Stimulated activated CD4-positive, alpha-beta T cell treated with anti-CD3 and anti-CD28 coated beads, Interleukin-1b, Interleukin-23, amount 100 ng/mL, for 4 hours (primary cell): ENCODE measurements at places on chromosomes 4 and X.

DNA sequence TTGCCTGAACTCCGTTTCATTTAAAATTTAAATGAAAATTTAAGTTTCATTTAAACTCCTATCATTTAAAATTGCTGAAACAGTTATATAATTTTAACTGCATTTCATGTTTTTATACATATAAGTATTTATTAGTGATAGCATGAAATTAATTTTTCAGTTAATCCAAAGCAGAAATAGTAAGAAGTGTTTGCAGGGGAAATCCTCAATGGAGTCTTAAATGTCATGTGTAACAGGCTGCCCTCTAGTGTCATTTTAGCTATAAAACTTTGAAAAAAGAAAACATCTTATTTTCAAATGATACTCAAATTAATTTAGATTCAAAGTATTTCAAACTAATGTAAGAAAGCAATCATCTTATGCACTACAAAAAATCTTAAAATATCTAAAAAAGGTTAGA lies 27.2 kb downstream of the TAPT1 start:
- DNase-seq = no peak

DNA sequence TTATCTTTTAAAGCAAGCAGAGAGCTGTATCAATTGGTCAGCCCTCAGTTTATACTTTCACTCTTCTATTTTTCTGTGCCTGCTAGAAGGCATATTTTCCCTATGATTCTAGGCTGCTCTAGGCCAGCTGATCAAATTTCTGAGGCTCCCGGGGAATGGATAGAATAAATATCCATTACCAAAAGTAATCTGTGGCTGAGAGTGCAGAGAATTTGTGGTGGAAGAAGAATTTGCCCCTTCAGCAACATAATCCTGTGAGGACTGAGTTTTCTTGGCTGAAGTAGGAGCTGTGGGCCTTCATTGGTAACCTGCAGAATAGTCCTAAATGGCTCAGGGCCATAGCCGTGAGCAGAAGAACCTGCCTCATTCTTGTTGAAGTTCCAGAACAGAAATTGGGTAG lies 314.6 kb upstream of the CASK start:
- DNase-seq = no peak

GRCh38 chrX:129785160-129785947 lies 5.6 kb downstream of the SASH3 start:
- DNase-seq = no peak

DNA sequence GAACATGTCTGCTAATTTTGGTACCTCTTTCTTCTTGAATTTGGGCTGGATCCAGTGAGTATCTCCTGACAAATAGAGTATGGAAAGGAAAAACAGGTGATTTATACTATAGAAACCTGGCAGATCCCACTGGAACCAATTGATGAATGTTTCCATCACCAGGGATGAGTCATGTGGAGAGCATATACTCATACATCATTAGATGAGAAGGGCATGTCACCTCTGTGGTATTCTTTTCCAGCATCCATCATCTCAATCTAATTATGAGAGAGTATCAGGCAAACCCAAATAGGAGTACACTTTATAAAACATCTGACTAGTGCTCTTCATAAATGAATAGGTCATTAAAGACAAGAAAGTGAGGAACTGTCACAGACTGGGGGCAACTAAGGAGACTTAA lies 90.7 kb downstream of the CLDN22 start:
- no peak for DNase-seq

GRCh38 chr4:108165586-108165985 lies 3.1 kb downstream of the LEF1 start:
- no peak for DNase-seq

- no peak for DNase-seq
Measured at GRCh38 chr4:11484531-11484930, 55.8 kb upstream of the HS3ST1 start.

DNA sequence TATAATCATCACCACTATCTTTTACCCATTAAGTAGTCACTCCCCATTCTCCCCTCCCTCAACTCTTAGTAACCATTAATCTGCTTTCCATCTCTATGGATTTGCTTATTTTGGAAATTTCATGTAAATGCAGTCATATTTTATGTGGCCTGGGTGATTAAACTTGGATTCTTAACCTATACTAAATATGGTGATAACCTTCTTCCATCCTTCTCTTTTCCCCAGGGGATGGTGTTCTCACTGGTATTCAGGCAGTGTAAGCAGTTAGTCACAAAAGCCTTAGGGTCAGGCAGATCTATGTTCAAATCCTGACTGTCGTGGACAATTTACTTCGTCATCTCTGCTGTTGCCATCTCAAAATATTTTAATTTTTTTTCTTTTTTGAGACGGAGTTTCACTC lies 29.6 kb downstream of the RAB40AL start:
- no peak for DNase-seq

DNA sequence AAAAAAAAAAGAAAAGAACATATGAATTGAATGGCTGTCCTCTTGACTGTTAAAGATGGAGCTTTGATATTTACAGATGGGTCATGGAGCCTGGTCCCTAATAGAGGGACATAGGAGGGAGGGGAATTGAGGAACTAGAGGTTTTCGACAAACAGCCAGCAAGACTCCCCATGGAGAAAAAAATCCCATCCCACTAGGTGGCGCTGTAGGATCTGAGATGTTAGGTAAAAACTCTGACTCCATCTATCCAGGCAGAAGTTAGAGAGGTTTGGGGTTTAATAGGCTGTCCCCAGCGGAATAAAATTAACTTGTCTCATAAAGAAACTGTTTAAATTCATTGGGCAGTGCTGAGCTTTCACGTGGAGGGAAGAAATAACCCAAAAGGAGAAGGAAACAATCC lies 45.9 kb downstream of the HMGB2 start:
- DNase-seq = peak; percentile 57
